ENCODE measurements at places on chromosomes 7 and 10. TPM values are rescaled to one million over a fixed set of nuclear protein-coding genes. Genes with fewer than 3 reads are reported as not detected.

- ATAC-seq = peak; percentile 50
Observed at GRCh38 chr10:60542657-60543056, 153.0 kb upstream of the ANK3 start.

ABI1 gene
- total RNA-seq = 74.9 TPM

DNA sequence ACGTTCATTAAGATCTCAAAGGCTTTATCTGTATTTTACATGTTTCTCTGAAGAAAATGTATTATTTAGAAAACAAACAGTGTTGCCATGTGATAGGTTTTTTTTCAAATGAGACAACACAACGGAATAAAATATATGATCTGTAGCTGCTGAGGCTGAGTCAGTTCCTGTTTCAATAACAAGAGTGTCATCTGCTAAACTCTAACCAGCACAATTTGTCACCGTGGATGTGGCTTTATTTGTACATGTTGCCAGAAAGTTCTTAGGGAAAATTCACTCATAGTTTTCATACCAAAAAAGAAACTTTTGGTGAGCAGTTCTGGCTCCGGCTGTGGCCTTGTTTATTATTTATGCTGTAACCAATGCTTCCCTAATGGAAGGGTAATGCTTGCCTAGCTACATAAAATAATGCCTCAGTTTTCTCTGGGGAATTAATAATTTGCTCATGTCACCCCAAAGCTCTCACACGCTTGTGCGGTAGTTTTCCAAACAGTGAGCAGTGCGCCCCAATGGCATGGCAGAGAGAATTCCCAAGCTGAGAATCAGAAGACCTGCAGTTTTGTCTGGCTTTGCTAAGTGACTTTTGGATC lies 20.3 kb upstream of the KLF6 start:
- peak; percentile 45 for ATAC-seq

URGCP gene
- total RNA-seq = 19.0 TPM

GRCh38 chr7:40526951-40527715 lies 392.3 kb downstream of the SUGCT start:
- ATAC-seq = no peak

DNA sequence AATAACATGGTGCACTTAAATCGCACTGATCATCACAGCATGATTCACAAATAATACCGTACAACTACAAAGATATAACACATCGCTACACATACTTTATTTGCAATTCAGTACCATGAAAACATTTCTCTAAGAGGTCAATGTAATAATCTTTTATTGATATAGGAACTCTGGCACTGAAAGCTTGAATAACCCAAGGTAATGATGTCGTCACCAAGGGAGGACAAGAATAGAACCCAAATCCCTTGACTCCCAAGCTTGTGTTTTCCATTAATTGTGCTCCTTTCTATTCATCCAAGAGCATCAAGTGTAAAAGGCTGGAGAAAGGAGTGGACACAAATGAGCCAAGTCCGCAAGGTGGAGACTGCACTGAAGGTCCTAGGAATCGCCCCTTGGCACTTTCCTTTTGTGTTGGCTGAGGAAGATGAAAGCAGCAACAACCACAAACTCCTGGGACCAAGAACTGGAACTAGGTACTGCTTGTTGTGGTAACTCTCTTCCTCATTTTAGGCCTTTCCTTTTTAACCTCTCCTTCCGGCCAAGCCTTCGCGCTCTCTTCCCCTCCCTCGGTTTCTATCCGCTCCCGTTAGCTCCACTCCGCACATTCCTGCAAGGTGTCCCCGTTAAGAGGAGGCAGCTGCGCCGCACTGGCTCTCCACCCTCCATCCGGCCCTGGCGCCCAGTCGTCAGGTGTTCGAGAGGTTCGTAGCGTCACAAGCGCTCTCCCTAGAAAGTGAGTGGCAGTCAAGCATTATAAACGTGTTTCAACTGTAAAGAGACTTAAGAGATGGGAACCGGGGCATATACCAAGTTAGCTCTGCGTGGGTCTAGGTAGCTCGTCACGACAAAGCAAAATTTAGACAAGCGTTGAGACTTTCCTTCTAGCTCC lies 1.0 kb upstream of the CBLL1 start:
- ATAC-seq = peak; percentile 46

SPDYE2 gene
- not detected for total RNA-seq

DPY19L1 gene
- total RNA-seq = 17.9 TPM

GRCh38 chr10:128914681-128915080 lies 552.4 kb upstream of the MGMT start:
- ATAC-seq = no peak

DNA sequence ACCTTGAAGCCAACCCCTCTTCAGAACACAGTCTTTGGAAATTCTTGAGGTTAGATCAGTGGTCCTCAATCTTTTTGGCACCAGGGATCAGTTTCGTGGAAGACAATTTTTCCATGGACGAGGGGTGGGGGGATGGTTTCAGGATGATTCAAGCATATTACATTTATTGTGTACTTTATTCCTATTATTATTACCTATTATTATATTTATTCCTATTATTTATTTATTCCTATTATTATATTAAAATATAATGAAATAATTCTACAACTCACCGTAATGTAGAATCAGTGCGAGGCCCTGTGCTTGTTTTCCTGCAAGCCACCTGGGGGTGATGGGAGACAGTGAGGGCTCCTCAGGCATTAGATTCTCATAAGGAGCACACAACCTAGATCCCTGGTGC lies 17.9 kb downstream of the CAMK1D start:
- ATAC-seq = no peak

GRCh38 chr10:30215141-30215540 lies 133.9 kb downstream of the MTPAP start:
- ATAC-seq = no peak

DNA sequence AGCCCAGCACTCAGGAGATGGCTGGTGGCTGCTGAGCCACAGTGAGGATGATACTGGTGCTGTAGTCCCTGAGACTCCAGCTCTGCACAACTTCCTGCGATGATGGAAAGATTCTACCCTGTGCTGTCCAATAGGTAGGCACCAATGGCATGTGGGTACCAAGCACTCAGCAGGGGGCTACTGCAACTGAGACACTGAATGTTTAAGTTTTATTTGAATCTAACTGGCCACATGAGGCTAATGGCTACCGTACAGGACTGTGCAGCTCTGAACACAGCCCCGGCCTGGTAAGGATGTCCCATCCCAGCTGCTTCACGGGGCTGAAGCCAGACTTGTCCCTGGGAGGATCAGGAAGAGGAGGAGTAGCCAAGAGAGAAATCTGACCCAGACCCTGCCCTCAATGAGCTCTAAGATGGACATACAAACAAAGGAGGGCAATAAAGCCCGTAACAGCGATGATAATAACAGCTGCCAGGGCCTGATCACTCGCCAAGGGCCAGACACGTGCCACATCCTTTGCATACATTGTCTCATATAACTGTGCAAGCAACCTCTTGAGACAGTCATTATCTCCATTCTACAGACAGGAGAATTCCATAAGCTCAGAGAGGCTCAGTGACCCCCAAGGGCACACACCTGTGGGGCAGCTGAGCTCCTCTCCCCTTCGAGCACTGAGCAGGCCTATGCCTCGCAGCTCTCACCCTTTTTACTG lies 3.8 kb downstream of the GPRIN2 start:
- ATAC-seq = no peak

NOBOX gene
- total RNA-seq = not detected

SLC26A3 gene
- total RNA-seq = not detected

NRCAM gene
- total RNA-seq = not detected

BICC1 gene
- 0.28 TPM for total RNA-seq

DNA sequence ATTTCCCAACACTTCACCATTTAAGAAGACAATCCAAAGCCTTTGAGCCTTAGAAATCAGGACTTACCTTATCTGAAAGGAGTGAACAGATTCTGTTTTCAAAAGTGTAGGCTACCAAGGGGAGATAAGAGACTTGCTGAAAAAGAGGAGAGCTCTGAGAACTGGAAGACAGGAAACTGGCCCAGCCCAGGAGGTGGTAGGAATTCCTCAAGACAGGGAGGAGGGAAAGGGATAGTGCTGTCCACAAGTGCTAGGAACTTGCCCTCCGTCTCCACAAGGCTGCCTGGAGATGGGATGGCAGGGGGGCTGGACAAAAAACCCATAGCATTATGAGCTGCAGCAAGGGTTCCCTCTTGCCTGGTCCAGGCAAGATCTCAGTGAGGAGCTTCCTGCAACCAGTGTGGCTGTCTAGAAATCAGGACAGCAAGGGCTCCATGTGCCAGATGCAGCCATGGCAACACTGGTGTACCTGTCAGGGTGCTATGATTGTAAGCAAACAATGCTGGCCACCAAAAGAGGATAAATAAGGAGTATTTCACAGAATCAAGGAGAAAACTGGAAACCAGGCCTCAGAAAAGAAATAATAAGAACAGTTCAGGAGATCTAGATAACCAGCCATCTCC lies 22.7 kb upstream of the FRMD4A start:
- no peak for ATAC-seq

GRCh38 chr7:129191272-129191671 lies 2.8 kb downstream of the SMO start:
- no peak for ATAC-seq

NCF1 gene
- total RNA-seq = 2.2 TPM

DNA sequence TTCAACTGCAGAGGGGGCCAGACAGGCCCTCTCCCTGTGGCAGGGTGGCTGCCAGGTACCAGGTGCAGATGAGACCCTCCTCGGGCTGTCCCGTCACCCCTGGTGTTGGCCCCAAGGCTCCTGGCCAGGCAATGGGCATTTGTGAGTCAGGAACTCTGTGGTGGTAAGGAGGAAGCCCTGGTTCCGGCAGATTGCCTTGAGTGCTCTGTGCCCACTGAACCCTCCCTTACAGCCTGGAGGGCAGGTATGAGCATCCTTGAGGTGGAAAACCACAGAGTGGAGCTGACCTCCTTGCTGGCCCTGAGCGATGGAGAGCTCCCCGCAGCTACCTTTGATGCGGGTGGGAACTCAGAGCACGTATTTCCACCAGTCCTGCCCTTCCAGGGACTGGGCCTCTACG lies 2.0 kb downstream of the PAOX start:
- ATAC-seq = no peak

DNA sequence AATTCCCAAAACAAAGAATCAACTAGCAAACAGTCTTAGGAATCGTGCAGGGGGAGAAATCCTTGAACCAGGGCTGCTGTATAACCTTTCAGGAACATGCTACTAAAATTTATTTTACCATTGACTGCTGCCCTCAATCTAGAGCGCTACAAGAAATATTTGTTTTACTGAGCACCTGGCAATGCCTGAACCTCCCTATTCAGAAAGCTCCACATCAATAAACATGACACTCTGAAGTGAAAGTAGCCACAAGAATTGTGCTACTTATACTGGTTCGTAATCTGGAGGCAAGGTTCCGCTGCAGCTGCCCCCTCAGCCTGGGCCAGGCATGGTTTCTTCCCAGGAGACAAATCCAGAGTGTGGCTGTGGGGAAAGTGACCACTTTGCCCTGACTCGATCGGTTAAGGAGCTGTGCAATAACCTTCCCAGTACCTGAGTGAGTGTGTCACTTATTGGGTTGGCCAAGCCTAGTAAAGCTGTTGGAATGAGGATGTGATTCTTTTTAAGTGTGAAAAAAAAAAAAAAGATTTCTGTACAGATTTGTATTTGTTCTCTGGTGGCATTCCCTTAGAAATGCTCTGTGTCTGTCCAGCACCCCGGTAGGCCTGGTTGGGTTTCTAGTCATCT lies 7.7 kb downstream of the VWA2 start:
- ATAC-seq = no peak

TMEM130 gene
- total RNA-seq = not detected

H2BK1 gene
- not detected for total RNA-seq

DNA sequence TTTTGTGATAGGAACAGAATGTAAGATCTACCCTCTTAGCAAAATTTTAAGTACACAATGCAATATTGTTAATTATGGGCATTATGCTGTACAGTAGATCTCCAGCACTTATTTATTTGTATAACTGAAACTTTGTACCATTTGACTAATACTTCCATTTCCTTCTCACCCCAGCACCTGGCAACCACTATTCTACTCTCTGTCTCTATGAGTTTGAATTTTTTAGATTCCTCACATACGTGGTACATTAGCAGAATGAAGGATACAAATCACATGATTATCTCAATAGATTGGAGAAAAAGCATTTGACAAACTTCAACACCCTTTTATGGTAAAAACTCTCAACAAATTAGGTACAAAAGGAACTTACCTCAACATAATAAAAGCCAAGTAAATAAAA lies 90.3 kb upstream of the DLX6 start:
- ATAC-seq = no peak

DNA sequence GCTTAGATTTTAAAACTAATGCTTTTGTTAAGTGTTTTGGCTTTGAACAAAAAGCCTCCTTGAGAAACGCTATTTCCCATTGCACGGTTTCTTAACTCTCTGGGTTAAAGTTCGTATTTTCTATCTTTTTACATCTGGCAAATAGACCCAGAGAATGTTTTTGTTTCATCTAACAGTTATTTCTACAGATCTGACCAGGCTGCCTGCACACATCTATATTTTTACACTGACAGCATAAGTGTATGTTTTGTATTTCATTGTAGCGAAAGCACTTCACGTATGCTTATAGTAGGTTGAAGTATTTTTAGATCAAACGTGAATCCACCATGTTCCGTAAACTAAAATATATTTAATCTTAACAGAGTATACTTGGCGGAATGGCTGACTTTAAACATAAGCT lies 477.3 kb downstream of the SDK1 start:
- ATAC-seq = no peak

DNA sequence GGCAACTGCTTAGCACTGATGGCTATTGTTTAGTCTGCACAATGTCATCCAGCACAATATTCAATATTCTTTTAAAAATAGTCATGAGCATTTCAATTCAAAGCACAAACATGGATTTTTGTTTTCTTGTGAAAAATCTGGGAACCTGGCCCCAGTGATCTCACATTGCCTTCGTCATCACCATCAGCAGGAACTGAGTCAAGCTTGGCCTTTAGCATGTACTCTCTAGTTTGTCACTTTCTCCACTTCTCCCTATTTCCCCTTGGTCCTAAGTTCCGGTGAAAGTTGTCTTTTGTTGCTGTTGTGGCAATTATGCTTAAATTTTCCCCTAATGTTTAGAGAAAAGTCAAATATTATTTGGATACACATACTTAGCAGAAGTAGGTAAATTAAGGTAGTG lies 252.9 kb upstream of the SORCS1 start:
- ATAC-seq = no peak

DNA sequence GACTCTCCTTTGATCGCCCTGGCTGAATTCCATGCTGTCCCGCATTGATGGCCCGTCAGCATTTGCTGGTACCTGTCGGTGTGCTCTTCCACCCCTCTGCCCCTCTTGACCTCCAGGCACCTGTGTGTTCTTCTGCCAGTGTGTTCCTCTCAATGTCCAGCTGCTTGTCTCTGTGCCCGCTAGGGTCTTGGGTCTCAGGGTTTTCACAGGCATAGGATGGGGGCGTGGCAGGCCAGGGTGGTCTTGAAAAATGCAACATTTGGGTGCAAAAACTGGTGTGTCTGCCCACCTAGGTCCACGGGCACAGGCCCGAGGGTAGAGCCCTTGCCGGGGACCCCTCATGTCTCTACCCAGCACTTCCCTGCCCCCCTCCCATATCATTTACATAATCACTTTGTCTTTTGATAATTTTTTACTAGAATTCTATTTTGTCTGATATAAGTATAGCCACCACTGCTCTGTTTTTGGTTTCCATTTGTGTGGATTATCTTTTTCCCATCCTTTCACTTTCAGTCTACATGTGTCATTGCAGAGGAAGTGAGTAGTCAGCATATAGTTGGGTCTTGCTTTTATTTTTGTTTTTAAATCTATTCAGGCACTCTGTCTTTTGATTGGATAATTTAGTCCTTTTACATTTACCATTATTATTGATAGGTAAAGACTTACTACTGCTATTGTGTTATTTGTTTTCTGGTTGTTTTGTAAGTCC lies 46.6 kb upstream of the ADRA2A start:
- ATAC-seq = peak; percentile 54

- ATAC-seq = no peak
Observed at GRCh38 chr10:23070913-23071218, 24.5 kb upstream of the MSRB2 start.
